CD4-positive, alpha-beta memory T cell (primary cell): ENCODE measurements at places on chromosomes 12 and 14. TPM values are rescaled to one million over a fixed set of nuclear protein-coding genes. Genes with fewer than 3 reads are reported as not detected.

DNA sequence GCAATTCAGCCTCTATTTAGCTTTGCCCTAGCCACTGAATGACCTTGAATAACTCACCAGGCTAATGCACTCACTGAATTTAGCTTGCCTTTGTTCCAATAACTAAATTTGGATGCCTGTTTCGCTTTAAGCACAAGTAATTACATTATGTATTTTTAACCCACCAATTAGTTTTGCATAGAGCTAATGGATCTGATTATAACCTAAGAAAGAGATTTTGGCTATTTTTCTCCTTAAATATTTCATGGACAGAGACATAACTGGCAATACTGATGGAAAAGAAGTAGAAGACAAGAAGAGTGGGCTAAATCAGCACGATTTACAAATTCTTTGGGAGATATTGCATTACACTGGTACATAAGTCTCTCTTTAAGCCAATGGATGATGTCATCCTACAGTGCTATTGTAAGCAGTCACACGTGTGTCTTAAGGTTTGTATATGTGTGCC is 85.7 kb downstream of the AKAP6 start:
- DNase-seq, result no peak

DNA sequence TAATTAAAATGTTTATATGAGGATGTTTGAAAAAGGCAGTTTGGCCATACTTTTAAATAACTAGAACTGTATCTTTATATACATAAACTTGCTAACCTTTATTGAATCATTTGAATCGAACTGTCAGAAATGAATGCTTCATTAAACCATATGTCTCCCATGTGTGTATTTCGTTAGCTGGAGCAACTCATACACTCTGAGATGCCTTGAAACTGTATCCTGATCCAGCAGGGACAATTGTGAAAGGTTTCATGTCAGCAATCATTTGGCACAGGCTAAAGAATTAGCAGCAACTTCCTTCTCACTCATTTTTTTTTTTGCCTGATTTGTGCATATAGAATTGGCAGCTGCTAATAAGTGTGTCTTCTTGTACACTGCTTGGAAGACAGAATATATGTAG is 109.9 kb downstream of the NAV3 start:
- DNase-seq, result no peak

The SLC7A8 gene
- total RNA-seq, result 4.1 TPM

The ACVRL1 gene
- total RNA-seq, result 0.15 TPM

DNA sequence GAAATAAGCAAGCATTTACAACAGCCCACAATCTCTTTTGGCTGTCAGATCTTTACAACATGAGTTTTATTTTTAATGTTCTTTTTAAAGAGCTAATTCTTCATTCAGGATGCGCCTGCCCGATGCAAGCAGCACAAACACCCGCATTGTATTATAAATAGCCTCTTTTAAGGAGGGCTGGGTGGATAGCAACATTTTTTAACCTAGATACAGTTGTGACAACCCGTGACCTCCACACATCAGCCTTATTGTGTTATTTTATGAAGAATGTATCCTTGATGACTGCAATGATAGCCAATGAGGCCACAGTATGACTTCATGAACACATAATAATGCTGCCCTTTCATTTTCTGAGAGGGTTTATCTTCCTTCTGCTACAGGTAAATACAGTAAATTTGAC is 173.7 kb downstream of the FOXN3 start:
- DNase-seq, result no peak

GRCh38 chr12:116502989-116503496 is 56.1 kb upstream of the MAP1LC3B2 start:
- no peak for DNase-seq

GRCh38 chr12:57840726-57841125 is 5.8 kb downstream of the CTDSP2 start:
- DNase-seq, result no peak

The SOX5 gene
- not detected for total RNA-seq

- DNase-seq, result no peak
Observed at GRCh38 chr14:82345184-82345583, 811.5 kb upstream of the SEL1L start.
